NCI-H460 (cell line): ENCODE measurements at places on chromosomes 7 and 10. TPM values are rescaled to one million over a fixed set of nuclear protein-coding genes. Genes with fewer than 3 reads are reported as not detected.
A peak's percentile ranks its signal among the peaks of the same experiment; 100 is the strongest.

- DNase-seq: no peak
Measured at GRCh38 chr7:33157781-33158180, 28.4 kb downstream of the BBS9 start.

- peak; percentile 29 for DNase-seq
Measured at GRCh38 chr10:75108684-75109458, 2.6 kb upstream of the SAMD8 start.

DNA sequence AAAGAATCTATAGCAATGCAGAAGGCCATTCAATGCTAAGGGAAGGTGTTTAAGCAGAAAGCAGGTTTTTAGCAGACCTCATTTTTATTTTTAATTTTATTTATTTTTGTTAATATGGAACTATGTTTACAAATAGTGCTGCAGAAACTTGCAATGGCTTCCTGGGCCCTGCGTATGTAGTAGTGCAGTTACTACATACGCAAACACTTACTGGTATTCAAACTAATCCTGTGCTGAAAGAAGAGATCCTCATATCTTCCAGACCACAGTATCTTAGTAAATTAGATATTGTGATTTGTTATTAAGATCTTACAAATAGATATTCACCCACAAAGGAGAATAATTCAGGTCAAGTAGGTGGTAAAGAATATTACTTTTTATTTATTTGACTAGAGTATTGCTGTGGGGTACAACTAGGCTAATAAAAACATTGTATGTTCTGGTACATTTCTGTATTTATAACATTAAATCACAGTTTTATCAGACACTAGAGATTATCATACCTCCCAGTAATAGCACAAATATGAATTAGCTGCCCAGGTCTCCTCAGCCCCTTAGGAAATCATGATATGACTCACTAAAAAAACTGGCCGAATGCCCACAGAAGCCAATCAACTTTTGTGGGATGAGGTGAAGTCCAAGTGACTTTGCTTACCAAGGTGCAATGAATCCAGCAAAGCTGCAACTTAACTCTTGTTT, 57.6 kb downstream of the RNLS start:
- peak; percentile 18 for DNase-seq

The UNCX gene
- total RNA-seq: not detected in 2 replicates

- no peak for DNase-seq
Measured at GRCh38 chr7:149289856-149290255, 27.9 kb downstream of the ZNF783 start.

- no peak for DNase-seq
Measured at GRCh38 chr10:48611133-48611532, 6.3 kb upstream of the ARHGAP22 start.

DNA sequence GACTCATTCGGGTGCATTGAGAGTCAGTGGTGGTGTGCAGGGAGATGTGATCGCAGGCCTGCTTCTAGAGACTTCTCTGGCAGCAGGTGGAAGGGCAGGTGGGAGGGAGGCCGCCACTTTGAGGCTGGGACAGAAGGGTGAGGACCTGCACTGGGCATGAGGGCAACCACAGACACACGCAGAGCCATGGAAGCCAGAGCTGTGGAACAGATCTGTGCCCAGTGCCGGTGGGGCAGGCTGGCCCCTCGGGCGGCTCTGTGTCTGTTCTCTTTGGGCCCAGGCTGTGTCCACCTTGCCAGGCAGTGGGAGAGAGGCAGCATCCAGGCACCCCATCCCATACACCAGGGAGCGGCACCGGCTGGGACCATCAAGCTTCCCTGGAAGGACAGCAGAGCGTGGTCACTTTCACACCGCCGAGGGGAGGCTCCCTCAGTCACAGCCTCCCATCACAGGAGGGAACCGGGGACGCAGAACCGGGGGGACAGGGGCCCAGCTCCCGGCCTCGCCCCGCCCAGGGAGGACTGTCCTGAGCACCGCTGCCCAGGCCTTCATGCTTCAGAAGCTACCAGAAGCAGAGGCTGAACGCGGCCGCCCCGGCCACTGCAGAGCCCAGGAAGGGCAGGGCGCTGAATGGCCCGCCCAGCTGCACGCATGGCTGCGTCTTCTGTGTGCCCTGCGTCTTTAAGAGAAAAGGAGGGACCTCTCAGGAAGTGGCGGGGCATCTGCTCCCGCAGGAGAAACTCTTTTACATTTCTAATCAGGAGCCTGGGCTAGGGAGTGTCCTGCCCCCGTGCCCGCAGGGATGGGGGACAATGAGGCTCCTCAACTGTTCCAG, 32.1 kb downstream of the EN2 start:
- DNase-seq: no peak

DNA sequence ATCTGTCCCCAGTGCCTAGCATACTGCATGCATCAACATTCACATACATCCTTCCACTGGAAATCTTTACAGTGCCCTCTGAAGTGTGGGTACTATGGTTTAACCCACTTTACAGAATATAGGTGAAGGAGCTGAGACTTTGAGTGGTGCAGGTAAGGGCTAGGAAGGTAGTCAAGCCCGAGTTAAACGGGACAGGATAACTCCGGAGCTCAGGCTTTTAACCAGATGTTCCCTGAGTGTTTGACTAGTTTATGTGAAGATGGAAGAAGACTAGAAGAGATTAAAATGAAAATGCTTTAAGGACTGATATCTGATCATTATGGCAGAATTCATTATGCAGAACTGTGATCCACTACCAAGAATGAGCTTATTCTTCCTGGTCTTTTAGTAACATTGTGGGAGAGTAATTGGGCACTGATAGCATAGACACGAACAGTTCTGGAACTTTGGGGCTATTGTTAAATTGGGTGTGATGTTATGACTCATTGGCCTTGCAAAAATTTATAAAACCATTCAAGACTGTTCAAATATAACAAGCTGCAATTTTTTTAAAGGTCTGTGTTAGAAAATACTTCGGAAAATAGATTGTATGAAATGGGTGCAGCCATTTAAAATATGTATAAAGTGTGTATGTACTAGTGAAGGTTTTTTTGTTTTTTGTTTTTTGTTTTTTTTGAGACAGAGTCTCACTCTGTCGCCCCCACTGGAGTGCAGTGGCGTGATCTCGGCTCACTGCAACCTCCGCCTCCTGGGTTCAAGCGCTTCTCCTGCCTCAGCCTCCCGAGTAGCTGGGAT, 4.4 kb downstream of the CUL1 start:
- no peak for DNase-seq

DNA sequence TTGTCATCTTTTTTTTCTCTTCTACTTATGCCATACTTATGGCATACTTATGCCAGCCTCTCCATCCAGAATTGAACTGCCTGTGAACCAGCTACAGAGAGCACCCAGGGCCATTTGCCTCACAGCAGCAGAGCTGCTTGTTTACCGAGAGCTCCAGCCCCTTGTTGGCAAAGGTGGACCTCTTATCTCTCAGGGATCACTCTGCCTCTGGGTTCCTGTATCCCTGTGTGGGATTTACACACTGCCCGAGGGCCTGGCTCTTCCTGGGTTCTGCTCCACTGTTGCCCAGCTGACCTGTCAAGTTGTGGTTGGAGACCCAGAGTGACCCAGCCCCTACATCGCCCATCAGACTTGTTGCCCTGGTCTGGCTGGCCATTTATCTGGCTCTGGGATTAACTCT, 22.3 kb downstream of the MRPS33 start:
- DNase-seq: no peak

GRCh38 chr7:23672033-23672432, 8.0 kb upstream of the FAM221A start:
- DNase-seq: no peak
